ENCODE measurements at places on chromosomes 5 and 9. TPM values are rescaled to one million over a fixed set of nuclear protein-coding genes. Genes with fewer than 3 reads are reported as not detected.

The TEK gene
- total RNA-seq = 7.6 TPM

- DNase-seq = peak; percentile 46
Observed at GRCh38 chr5:150503977-150504620, 3.8 kb upstream of the NDST1 start.

DNA sequence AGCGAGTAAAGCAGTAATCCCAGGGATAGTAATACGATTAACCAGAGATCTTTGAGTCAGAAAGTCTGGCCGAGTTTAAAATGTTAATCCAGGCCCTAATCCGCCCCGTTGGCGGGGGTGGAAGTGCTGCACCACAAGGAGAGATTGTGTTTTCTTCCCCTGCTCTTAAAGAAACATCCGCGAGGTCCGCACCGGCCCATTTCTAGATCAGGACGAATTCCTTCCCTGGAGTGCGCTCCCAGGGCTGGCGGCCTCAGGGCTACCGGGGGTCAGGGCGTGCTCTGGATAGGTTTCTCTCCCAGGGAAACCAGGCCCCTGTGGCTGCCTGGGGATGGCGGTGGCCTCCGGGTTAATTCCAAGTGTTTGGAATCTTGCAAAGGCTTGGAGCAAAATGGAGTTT is 9.3 kb upstream of the NEUROG1 start:
- no peak for DNase-seq

The PTGS1 gene
- not detected for total RNA-seq

The VCAN gene
- 31.7 TPM for total RNA-seq

GRCh38 chr9:114925672-114926071 is 4.7 kb downstream of the TNFSF8 start:
- no peak for DNase-seq

DNA sequence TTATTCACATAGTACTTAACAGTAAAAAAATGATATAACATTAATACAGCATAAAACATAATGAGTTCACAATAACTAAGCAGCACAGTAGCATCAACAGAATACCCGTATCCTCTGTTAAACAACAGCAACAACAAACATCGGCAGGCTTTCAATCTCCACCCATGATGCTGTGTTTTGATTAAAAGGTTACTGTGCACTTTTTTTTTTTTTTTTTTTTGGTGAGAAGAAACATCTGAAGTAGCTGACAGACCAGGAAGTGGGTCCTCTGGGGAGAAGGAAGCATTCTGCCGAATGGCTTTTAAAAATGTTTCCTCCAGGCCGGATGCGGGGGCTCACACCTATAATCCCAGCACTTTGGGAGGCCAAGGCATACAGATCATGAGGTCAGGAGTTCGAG is 282.3 kb downstream of the EPB41L4A start:
- DNase-seq = no peak

DNA sequence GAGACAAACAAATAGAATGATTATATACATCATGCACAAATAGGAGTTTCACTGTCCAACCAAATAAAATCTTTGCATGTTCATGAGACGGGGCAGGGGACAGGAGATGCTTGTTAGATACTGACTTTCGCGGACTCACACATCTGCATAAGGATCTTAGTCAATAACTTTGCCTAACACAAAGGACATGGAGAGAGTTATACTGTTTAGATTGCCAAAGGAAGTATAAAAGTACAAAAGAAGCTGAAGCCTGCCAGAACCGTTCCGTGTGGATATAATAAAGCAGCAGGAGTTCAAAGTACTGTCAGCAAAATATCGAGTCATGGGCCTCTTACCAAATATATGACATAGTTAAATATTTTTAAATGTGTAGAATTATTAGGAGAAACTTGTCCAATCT is 1148.4 kb downstream of the EFNA5 start:
- DNase-seq = no peak

DNA sequence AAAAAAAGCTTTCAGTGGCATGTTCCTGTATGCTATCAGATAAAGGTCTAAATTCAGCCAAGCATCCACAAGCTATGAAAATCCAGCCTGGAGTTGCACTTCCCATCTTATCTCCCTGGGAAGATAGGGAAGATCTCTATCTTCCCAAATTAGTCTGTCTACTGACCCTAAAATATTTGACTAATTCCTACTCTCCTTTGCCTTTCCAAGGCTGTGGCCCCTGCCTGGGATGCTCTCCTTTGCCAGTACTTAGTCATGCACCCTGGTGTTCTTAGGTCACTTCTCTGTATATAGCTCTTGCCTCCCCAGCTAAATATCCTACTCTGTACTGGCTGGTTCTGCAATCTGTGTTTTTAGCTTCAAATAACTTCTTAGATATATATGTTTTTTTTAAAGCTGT is 44.0 kb upstream of the PLPP1 start:
- DNase-seq = no peak

The SETX gene
- total RNA-seq = 33.6 TPM

- peak; percentile 64 for DNase-seq
Observed at GRCh38 chr9:86731511-86732063, 215.7 kb downstream of the GAS1 start.

GRCh38 chr9:91903126-91903911 is 46.7 kb downstream of the ROR2 start:
- no peak for DNase-seq

- DNase-seq = no peak
Observed at GRCh38 chr9:115525111-115526058, 407.4 kb upstream of the TNC start.

The PTGER4 gene
- total RNA-seq = 4.0 TPM

DNA sequence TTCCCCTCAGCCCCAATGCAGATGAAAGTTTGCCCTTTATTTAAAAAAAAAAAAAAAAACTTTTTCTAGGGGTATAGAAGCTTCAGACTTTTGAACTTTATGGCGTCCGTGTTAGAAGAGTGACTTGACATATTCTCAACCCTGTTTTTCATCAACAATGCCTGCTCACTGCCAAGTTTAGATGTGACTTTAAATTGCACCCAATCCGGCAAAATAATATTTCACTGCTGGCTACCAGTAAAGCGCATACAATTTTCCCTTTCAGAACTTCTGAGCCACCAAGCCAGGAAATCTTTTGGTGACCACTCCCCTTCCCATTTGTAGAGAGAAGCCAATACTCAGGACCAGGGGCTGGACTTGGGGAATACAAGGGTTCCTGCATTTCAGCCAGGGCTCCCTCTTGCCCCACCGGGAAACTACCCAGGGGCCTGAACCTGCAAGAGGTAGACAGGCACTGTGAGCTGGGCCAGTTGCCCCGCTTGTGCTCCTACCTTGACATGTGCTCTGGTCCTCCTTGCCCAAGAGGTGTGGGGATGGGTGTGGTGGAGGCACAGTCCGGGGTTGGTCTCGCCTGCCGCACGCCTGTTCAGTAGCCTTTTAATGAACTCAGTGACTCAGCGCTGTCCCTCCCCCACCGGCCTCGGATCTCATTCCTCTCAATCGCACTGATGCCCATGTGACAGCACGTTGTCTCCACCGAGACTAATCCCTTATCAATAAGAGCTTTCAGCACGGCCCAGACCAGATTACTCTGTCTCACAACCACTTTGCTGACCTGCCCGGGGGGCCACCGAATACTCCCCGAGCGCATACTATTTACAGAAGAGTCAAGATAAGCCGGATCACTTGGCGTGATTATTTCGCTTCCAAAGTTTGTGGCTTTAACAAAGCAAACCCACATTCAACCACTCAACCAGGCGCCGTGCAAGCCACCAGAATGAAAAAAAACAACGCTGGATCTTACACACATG is 226.4 kb downstream of the DCP2 start:
- DNase-seq = no peak

DNA sequence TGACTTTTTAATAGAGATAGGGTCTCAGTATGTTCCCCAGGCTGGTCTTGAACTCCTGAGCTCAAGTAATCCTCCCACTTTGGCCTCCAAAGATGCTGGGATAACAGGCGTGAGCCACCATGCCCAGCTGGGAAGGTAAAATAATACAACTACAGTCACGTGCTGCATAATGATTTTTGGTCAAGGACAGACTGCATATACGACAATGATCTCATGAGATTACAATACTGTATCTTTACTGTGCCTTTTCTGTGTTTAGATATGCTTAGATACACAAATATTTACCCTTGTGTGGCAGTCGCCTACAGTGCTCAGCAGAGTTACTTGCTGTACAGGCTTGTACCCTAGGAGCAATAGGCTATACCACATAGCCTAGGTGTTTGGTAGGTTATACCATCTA is 14.2 kb upstream of the IRF1 start:
- DNase-seq = no peak

The PRLR gene
- total RNA-seq = 0.36 TPM

GRCh38 chr9:81141961-81142360 is 547.4 kb downstream of the TLE1 start:
- DNase-seq = no peak

The APC gene
- 36.7 TPM for total RNA-seq

The LRRC70 gene
- total RNA-seq = 1.4 TPM

The CRB2 gene
- total RNA-seq = 0.26 TPM

- DNase-seq = no peak
Observed at GRCh38 chr9:118686959-118687358, 682.3 kb downstream of the BRINP1 start.

GRCh38 chr5:111387361-111387760 is 125.0 kb downstream of the STARD4 start:
- DNase-seq = no peak

GRCh38 chr9:99736291-99736690 is 85.4 kb upstream of the NR4A3 start:
- DNase-seq = no peak

GRCh38 chr9:112971415-112971814 is 40.6 kb downstream of the ZNF883 start:
- DNase-seq = peak; percentile 2

DNA sequence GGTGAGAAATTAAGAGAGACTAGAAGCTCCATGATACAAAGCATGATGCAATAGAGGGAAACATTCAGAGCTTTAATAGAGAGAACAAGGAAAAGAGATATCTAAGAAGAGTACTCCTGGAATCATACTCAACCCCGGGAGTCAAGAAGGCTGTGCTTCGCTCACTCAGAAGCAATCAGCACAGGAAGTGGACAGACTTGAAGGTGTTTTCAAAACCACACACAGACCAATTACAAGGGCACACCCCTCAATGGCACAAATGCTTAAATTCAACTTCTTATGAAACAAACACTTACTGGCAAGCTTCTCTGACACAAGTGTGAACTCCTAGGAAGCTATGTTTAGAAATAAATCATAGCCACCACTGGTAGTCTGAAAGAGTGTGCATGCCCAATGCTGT is 462.3 kb downstream of the GABRG2 start:
- DNase-seq = no peak

- DNase-seq = no peak
Observed at GRCh38 chr5:148898413-148899075, 72.1 kb downstream of the ADRB2 start.

The ARID3C gene
- 0.19 TPM for total RNA-seq

DNA sequence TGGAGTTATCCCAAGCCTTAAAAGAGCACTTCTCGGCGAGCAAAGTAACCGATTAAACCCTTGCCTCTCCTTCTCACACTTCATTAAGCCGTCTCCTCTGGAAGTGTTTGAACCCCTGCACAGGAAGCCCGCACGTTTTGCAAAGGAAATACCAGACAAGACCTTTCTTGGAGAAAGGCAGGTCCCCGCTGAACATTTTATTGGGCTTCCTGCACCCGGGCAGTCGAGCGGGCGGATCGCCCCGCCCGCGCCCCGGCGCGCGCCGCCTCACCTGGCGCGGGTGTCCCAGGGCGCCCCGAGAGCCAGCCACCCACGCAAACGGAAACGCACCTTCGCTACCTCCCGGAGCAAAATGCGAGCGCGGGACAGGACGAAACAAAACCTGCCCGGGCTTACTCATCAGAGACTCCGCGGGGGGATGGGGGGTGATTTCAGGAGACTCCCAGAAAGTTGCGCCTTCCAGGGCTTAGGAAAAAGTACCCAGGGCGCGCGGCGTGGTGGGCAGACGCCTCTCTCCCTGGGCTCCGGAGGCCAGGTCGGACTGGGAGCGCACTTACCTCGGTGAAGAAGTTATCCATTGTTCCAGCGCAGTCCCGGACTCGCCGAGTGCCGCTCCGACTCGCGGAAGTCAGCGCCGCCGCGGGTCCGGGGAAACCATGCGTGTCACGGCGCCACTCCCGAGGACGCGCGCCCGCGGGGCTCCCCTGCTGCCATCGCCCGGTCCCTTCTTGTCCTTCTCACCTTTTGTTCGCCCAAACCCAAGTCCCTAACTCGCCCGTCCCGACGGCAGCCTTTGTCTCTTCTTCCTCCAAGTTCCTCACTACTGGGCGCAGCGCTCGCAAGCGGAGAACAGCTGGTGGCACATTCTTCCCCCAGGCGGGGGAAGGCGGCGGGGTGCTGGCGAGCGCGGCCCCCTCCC is 598 bp downstream of the MYO10 start:
- DNase-seq = peak; percentile 13

The CCDC183 gene
- 0.55 TPM for total RNA-seq

The ZBTB43 gene
- 13.3 TPM for total RNA-seq

- peak; percentile 3 for DNase-seq
Observed at GRCh38 chr9:19409401-19410194, 789 bp downstream of the ACER2 start.

GRCh38 chr5:73135021-73135420 is 14.6 kb downstream of the TMEM171 start:
- peak; percentile 77 for DNase-seq

The SPATA31D4 gene
- total RNA-seq = not detected

DNA sequence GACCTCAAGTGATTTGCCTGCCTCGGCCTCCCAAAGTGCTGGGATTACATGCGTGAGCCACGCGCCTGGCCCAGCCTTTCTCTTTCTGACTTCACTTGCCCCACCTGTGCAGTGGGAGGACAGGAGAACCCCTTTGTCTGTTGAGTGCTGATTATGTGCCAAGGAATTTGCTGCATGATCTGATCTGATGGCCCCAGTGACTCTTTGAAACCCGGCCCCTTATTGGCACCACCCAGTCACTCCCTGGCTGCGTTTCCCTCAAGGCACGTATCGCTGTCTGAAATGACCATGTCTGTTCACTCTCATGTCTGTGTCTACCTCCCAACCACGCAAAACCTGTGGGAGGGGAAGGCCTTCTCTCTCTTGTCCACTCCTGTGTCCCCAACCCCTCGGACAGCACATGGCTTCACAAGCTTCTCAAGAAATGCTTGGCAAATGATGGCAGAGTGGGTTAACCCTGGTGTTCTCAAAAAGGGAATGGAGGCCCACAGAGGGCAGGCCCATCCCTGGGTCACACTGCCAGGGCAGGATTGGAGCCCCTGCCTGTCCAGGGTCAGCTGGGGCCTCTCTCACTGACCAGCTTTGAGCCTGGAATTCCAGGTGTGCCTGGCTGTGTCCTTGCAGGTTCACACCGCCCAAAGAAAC is 21.9 kb downstream of the NEK6 start:
- DNase-seq = no peak

- no peak for DNase-seq
Observed at GRCh38 chr5:106136061-106136460, 1534.7 kb downstream of the EFNA5 start.

GRCh38 chr9:96031366-96031824 is 155.9 kb downstream of the ERCC6L2 start:
- DNase-seq = no peak

The CDH9 gene
- total RNA-seq = not detected

The SH3TC2 gene
- total RNA-seq = 7.8 TPM

DNA sequence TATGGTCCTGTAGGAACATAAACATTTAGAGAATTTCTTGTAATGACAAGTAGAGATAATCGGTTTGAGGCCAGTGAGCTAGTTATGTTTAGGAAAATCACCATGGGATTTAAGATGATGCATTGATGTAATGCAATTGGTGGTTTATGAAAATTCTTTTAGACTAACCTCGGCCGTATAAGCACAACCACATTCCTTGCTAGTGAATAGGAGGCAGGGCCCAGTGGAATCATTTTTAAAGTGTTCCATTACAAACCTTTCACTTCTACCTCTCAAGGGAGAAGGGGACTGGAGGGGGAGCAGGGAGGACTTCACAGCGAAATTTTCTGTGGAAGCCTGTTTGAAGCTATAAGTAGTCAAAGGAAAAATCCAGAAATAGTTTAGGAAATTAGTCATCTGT is 71.8 kb upstream of the NFIL3 start:
- peak; percentile 72 for DNase-seq
